ENCODE measurements at places on chromosomes 7 and 10.

DNA sequence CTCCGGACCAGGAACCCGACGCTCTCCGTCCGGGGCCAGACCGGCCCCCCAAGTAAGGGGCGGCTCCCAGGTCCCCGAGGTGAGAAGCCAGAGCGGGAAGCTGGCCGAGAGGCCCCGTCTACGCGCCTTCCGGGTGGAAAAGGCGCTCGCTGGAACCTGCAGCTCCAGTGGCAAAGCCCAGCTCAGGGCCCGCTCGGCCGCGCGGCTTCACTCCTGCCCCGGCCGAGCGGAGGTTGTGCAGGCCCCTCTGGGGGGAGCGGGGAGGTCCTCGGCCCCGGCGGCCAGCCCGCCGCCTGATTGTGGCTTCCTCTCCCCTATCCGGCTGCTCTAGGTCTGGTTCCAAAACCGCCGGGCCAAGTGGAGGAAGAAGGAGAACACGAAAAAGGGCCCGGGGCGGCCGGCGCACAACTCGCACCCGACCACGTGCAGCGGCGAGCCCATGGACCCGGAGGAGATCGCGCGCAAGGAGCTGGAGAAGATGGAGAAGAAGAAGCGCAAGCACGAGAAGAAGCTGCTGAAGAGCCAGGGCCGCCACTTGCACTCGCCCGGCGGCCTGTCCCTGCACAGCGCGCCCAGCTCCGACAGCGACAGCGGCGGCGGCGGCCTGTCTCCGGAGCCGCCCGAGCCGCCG, 2.9 kb downstream of the UNCX start:
- no peak for DNase-seq

- DNase-seq, result peak; percentile 15
These were observed 106.1 kb downstream of the KCNMA1 start for GRCh38 chr10:77531441-77532001.

- no peak for DNase-seq
These were observed 297.9 kb upstream of the NFE2L3 start for GRCh38 chr7:25854059-25854458.

GRCh38 chr10:17365402-17365801, 89.0 kb downstream of the ST8SIA6 start:
- no peak for DNase-seq

DNA sequence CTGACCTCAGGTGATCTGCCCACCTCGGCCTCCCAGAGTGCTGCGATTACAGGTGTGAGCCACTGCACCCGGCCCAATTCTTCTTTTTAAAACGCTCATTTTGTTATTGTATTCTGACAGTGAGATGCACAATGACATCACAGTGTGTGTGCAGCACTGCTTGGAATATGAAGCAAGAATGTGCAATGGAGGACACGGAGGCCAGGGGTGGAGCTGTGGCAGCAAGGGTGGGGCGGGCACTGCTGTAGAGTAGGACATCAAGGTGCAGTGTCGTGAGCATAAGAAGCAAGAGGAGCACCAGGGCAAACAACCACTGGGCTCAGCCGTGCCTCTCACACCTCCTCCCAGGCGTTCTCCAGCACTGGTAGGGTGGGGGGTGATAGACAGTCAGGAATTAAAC, 26.8 kb upstream of the GRID1 start:
- DNase-seq, result no peak

DNA sequence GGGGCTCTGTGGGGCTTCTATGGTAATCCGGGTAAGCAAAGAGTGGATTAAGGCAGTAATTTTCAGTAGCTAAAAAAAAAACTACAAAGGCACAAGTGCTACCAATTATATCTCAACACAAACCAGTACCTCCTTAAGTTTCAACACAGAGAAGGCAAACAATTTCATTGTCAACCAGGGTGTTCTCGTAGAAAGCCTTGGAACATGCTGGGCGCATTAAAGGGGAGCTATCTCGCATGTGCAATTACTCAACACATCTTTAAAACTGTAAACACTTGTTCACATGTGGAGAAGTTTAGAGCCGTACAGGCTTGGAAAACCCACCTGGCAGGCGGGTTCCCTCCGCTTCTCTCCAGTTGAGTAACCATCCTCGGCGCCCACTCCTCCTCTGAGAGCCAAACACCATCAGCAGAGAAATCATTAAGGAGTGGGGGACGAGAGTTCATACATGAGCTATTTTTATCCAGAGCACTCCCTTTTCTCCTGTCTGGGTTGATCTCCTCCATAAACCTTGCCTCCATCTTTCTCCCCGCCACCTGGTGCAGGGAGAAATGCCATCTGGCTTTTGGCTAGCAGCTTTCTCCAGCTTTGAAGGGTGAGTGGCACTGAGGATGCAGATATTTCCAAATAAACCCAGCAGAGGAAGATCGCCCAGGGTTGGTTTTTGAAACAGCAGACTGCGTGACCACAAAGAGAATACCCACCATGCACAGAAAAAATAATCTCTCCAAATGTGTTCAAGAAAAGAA, 287.1 kb downstream of the WDR11 start:
- no peak for DNase-seq

GRCh38 chr7:95411036-95411435, 14.9 kb upstream of the PON3 start:
- DNase-seq, result no peak

- no peak for DNase-seq
These were observed 1.2 kb upstream of the NAMPT start for GRCh38 chr7:106285855-106286492.

DNA sequence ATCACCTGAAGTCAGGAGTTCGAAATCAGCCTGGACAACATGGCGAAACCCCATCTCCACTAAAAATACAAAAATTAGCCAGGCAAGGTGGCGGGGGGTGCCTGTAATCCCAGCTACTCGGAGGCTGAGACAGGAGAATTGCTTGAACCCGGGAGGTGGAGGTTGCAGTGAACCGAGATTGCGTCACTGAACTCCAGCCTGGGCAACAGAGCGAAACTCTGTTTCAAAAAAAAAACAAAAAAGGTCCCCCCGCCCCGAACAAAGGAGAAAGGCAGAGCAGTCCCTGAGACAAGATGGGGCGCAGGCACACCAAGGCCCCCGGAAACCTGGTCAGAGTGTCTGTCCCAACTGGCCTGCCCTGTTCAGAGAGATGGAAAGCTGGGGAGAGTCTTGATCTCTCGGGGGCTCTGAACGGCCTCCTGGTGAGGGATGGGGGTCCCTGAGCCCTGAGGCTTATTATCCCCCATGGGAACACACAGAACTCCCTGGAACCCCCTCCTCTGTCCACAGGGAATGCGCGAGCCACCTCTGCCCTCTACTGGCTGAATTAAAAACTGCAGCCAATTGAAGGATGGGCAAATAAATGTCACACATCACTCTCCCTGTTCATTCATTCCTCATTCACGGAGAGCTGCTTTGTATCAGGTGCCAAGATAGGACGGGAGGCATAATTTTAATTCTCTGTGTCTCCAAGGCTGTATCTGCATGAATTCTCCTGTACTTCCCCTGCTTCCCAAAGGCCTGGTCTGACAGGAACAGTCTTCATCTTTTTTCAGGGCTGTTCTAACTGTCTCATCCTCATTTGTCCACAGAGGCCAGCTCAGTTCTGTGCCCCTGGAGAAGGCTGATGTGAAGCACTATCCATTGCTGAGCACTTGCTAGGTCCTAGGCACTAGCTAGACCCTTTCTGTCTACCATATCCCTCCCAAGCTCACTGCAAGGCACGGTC, 28.9 kb downstream of the MAT1A start:
- no peak for DNase-seq

DNA sequence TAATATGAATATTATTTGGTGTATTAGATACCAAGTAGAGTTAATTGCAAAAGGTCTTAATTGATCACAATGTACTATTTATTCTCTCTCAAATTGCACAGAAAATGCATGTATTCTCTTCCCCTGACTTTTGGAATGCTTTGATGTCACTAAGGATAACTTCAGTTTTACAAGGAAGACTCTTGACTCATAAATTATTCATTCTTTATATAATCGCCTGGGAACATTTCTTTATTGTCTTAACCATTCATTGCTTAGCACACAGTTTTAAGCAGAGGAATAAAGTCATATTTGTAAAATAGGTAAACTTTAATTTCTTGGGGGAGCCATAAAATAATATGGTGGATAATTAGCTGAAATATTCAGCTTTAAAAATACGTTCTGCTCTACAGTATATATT, 306.0 kb upstream of the TMEM229A start:
- no peak for DNase-seq

- DNase-seq, result no peak
These were observed 8.7 kb downstream of the CNNM2 start for GRCh38 chr10:102926842-102927241.

DNA sequence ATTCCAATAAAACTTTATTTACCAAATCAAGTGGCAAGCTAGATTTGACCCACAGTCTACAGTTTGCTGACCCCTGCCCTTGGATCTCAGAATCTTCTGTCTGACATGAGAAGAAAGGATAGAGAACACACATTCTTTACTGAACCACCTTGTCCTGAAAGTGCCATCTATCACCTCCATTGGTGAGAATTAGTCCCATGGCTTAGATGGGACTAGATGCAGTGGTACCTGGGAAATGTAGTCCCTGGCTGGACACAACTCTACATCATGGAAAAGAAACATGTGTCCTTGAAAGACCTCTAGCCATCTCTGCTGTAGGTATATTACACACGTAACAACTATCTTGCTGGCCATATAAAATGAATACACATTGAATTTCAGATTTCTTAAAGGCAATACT, 336.2 kb downstream of the LHFPL3 start:
- no peak for DNase-seq

DNA sequence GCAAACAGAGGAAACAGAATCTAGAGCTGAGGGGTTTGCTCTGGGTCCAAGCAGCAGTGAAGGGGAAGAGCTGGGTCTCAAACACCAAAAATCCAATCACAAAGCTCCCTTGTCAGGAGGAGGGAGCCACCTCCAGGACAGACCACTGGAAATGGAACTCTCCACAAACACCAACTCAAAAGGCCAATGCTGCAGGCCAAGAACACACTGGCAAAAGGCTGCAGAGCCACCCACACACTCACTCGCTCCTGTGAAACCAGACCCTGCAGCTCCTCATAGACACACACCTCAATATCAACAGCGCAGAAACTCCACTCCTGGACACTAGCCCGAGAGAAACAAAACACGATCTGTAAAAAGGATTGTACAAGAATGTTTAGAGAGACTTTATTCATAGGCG, 213.5 kb downstream of the PTPRN2 start:
- no peak for DNase-seq

DNA sequence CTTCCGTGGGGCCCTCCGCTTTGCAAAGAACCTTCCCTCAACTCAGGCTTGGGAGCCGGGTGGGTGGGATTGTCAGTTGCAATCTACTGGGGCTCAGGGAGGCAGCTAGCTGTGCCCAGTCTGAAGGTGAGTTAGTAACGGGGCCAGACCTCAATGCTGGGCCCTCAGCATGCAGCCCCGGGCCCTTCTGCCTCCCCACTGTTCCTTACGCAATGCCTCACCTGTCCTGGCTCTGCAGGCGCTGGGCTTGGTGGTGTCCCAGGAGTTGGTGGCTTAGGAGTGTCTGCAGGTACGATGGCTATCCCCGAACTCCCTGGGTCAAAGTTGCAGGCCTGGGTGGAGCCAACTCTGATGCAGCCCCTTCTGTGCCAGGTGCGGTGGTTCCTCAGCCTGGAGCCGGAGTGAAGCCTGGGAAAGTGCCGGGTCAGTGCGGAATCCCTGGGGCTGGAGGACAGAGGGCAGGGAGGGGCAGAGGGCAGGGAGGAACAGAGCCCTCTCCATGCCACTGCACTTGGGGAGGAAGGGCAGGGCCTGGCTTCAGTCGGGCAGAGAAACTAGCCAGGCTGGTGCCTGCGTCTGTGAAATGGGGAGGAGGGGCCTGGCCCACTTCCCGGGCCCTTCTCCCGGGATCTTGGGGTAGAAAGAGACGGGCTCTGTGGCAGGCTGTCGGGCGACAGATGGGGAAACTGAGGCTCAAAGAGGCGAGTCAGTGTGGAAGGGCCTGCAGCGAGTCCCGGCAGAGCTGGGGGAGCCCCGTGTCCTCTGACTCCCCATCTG, 15.0 kb downstream of the ELN start:
- DNase-seq, result no peak

DNA sequence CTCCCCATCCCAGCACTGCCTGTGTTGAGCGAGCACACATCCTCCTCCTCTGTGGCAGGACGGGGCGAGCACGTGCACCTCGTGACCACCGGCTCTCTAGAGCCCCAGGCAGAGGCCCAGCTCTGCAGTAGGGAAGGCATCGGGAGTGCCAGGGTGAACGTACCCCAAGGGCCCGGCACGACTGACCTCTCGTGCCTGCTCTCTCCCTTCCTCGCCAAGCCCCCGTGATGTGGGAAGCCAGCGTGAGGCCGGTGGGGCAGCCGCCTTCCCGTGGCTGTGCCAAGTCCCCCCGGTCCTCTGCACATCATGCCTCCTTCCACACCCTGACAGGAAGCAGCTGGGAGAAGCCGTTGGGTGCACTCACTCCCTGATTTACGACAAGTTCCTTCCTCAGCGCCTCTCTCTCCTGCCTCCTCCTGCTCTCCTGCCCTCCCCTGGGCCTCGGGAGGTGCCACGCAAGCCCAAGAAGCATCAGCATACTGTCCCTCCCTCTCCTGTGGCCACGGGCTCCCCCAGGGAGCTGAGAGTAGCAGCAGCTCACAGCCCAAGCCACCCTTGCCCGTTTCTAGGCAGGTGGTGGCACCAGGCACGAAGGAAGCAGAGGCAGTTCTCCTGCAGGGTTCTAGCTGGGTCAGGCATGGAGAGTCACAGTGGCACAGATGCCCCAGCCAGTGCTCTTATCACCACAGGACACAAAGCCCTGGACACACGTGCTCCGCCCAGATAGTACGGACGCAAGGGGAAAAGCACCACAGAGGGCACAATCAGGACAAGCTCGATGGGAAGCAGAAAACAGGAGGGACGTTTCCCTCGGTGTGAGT, 47.0 kb downstream of the AMZ1 start:
- no peak for DNase-seq

DNA sequence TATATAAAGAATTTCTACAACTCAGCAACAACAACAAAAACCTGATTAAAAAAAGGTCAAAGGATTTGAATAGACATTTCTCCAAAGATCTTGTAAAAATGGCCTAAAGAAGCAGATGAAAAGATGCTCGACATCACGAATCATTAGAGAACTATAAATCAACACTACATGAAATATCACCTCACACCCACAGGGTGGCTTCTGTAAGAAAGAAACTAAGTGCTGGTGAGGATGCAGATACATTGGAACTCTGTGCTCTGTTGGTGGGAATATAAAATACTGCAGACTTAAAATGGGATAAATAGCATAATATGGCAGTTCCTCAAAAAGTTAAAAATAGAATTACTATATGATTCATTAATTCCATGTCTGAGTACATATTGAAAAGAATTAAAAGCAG, 38.3 kb upstream of the CDCA7L start:
- DNase-seq, result no peak

GRCh38 chr10:75332081-75332480, 69.5 kb downstream of the ZNF503 start:
- no peak for DNase-seq

DNA sequence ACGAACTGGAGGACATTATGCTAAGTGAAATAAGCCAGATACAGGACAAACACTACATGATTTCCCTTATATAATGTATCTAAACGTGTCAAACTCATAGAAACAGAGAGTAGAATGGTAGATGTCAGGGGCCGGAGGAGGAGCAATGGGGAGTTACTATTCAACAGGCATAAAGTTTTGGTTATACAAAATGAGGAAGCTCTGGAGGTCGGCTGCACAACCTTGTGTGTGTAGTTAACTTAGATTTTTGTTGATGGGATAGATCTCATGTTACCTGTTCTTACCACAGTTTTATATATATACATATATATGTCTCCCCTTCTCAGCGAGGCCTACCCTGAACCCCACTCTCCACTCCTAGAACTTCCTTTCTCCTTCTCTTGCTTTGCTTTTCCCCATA, 22.4 kb upstream of the TECTB start:
- no peak for DNase-seq
